DND-41 (cell line): ENCODE measurements at places on chromosomes 2 and 18.

GRCh38 chr18:32847691-32848090, 74.9 kb upstream of the KLHL14 start:
- DNase-seq, result no peak

DNA sequence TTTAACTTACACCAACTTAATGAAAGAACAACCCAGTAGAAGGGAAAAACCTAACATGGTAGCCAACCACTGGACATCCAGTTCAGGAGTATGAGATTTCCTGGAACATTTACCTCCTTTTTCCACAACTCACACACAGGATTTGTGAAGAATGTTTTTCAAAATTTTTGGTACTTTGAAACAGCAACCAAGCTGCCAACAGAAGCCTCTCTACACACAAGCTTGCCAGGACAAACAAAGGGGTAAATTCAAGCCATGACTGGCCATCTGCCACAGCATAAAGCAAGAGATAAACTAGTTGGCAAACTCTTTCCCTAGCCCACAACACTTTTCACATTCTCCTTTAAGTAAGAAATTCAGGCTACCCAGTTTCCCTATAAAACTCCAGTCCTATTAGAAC, 21.4 kb downstream of the MGAT4A start:
- no peak for DNase-seq

DNA sequence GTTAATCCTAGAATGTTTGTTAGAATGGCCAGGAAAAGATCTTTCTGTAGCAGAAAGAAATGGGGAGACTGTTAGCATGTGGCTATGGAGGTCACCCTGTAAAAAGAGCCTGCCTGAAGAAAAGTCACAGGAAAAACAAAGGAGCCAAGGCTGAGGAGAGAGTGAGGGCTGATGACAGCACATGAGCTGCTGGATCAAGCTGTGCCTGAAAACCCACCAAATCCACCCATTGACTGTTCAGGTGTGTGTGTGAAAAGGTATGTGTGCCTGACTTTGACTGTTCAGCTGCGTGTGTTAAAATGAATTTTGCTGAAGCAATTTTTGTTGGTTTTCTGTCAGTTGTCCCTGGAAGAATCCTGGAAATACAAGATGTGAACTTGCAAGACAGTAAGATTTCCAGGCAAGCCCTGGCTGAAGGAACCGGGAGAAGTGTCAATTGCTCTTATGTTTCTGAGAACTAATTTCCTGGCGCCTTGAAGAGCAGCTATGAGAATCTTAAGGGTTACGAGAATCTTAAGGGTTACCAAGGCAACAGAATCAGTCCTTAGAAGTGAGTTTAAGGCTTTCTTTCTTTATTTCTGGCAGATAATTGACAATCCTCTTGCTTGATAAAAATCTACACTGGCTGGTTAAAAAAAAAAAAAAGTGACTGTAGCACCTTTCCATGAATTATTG, 73.0 kb upstream of the LGALSL start:
- DNase-seq, result no peak

DNA sequence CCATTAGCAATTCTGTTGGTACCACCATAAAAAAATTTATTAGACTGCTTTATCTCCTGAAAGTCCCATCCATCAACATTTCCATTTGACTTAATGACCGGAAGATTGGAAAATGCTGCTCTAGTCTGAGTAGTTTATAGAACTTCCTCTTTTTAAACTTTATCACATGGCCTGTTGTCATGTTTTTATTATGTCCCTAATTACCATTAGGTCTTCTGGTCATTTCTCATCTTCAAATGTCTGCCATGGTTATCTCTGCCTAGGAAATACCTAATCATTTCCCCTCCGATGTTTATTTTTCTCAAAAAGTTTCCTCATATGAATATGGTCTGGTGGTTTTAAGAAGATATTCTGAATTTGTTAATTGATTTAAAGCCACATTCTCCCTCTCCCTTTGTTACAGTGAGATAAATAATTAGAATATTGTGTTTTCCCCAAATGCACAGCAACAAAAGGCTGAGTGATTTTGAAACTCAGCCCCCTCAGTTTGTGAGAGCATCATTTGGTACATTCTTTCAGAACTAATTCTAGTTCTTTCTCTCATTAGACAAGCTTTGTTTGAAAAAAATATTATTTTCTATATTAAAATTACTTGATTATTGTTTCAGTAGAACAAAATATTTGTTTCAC, 317.1 kb upstream of the ST6GAL2 start:
- DNase-seq, result no peak

DNA sequence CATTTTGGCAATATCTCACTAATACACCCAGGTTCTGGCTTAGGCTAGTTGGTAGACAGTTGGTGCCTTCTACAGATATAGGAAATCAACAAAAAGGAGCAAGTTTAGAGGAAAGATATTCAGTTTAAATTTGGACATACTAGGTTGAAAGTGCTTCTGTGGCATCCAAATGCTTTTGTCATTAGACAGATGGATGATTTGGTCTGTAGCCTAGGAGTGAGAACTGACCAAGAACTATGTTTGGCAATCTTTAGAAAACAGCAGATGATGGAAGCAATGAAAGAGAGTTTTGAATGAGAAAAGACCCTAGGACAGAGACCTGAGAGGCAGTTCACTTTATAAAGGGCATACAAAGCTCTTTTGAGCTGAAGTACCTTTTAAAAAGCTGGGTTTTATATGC, 201.3 kb upstream of the FSHR start:
- DNase-seq, result no peak

- DNase-seq, result no peak
Observed at GRCh38 chr2:69933839-69934613, 19.1 kb downstream of the MXD1 start.

DNA sequence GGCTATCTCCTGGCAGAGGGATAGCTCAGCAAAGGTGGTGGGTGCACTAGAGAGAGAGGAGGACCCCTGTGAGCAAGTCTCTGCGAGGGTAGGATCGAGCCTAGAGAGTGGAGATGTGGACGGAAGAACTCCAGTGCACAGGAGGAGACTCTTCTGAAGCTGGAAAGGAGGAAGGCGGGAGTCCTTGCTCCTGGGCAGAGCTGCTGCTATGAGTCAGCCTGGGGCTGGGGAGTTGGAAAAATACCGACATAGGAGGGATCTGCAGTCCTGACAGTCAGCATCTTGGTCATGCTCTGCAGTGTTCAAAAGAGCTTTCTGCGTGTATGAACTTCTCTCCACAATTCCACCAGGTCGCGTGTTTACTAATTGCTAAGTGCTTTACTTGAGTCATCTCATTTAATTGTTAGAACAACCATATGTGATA, 233.8 kb downstream of the LDLRAD4 start:
- DNase-seq, result peak; percentile 5

- no peak for DNase-seq
Observed at GRCh38 chr18:2114765-2115164, 456.5 kb downstream of the METTL4 start.

DNA sequence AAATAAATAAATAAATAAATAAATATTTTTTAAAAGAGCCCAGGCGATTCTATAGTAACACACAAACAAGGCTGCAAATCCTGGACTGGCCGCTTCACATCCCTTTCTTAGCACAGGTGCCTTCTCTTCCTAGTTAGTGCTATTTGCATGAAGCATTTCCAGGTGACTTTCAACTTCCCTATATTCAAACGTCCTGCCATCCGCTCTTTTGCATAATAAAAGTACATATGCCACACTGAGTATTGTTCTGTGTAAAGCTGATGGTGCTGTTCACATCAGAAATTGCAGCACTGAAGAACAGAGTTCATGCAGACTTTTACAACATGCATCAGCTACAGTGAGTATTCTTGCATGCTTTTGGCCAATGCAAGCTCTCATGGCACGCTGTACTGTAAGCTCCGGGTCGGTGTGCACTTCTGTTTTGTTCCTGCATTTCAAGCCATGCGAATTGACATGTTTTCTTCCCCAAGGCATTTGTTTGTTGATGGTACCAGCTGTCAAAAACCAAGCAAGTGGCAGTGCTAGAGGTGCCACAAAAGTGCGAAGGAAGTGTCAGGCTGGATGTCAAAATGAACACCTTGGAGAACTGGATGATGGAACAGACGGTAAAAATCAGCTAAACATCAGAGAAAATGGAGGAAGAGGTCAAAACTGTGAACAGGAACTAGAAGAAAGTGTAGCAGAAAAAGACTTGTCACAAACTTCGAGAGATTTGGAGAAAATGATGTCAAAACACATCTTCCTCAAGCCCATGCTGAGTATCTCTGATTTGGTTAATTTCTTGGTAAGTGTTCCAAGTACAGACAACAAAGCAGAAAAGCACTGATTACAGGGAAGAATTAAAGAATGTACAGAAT, 25.5 kb upstream of the CEP68 start:
- DNase-seq, result no peak

- DNase-seq, result no peak
Observed at GRCh38 chr2:27174638-27175037, 25.8 kb downstream of the TCF23 start.

DNA sequence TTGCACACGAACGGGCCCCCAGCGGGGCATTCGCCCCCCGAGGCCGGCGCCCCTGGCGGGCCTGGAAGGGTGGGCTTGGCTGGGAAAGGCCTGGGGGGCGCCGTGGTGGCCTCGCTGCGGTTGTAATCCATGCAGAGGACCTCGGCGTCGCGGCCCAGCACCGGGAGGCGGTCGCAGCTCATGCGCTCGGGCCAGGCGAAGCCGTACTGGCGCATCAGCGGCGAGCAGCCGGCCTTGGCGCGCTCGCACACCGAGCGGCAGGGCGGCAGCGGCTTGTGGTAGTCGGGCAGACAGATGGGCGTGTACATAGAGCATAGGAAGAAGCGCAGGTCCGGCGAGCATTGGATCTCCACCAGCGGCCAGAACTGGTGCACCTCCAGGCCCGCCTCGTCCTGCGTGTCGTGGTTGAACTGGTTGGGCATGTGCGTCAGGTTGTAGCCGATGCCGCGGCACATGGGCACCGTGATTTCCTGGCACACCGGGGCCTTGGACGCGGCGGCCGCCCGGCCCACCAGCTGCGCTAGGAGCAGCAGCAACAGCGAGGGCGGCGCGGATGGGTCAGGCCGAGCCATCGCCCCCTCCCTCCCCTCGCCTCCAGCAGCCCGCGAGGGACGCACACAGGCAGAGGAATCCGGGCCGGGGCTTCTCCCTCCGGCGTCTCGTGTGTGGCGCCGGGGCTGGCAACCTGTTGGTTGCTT, 1.4 kb downstream of the FZD5 start:
- no peak for DNase-seq

DNA sequence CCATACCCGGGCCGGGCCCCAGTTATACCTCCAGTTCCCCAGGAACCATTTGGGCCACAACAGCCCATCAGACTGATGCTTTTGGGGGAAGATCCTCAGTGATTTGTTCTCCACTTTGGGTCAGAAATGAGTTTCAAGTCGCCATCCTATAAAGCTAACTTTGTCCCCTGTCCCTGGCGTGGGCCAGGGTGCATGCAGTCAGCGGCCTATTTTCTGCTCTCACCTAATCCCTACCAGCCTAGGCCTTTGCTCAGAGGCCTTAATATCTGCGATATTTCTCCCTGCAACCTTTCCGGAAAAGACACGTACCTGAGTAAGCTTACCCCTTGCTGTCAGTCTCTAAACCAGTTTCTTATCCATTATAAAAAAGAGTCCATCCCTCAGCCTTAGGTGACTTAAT, 7.2 kb downstream of the DNMT3A start:
- no peak for DNase-seq

- no peak for DNase-seq
Observed at GRCh38 chr18:8286303-8286702, 322.9 kb upstream of the RAB12 start.

DNA sequence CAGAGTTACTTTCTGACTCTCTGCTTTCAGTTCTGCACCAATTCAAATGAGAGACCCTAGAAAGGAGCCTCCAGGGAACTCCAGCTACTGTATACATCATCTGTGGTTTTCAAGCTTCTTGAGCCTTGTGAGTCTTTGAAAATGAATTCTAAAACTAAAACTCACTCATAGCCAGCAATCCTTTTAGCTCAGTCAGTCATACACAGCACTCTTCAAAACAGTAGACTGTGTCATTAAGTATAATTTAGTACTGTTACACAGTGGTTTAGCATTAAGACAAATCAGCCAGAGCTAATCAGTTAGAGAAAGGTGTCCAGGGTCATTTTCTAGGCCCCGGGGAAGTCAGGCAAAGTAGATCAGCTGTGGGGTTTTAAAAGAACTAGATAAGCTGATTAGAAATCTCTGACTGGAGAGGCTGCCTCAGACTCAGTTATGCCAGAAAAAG, 322.1 kb upstream of the THUMPD2 start:
- DNase-seq, result peak; percentile 43

DNA sequence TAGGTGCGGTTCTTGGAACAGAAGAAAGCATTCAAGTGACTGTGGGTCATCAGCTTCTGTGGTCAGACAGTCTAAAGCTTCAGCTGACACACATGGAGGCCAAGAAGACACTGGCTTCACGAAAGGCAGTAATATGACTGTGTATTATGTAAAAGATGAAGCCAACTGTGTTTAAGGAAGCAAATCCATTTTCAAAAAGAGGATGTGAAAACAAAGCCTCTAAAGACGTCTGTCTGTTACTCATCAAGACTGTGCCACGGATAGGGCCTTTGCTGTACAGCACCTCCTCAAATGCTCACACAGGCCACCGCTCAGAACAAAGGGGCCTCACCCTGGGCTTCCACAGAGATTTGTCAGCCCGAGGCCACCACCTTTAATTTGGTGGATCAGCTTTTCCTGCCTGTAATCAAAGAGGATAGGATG, 21.1 kb upstream of the TMEM163 start:
- no peak for DNase-seq

- DNase-seq, result no peak
Observed at GRCh38 chr2:26668041-26668440, 24.5 kb upstream of the KCNK3 start.

- no peak for DNase-seq
Observed at GRCh38 chr2:71814885-71815284, 332.8 kb downstream of the CYP26B1 start.

DNA sequence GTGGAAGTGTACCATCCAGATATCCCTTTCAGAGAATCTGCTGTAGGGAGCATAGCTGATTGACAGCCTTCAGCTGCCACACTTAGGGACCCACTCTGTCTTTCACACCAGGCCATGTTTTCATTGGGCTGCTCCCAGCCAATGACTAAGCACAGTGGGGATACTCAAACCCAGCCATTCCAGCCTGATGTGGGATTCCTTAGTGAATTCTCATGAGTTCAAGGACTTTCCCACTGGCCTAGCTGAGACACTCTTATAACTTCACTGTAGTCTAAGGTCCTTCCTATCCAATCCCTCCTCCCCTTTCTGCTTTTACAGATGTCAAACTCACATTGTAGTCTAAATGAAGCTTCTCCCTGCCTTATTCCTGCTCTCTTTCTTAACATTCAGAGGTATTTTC, 201.2 kb downstream of the PIK3C3 start:
- no peak for DNase-seq

DNA sequence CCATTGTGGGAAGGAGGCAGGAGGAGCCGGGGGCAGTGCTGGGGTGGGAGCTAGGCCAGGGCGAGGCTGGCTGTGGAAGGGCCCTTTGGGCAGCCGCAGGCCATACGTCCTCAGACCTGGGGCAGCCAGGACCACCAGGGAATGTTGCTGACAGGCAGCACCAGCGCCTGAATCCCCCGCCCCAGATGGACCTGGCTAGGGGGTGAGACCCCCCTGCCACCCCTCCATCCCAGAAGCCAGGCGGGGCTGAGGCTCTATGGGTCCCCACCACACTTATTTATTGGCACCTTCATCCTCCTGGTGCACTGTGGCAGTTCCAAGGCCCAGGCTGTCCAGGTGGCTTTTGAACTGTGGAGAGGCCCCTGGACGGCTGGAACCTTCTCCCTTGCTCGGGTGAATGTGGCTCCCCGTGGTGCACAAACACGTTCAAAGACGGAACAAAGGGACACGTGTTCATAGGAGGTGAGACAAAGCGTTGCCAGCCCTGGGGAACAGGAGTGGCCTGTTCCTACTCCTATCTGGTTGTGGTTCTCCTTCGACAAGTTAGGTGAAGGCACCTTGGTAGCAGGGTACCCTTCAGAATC, 35.1 kb downstream of the RAMP1 start:
- no peak for DNase-seq
